NCI-H69 (cell line): ENCODE measurements at places on chromosomes 2 and 18.
A peak's percentile ranks its signal among the peaks of the same experiment; 100 is the strongest.

- no peak for DNase-seq
These were observed 742.6 kb upstream of the HS6ST1 start for GRCh38 chr2:129061069-129061768.

- no peak for DNase-seq
These were observed 147.8 kb downstream of the EXOC6B start for GRCh38 chr2:72678024-72678423.

- DNase-seq, result no peak
These were observed 144.4 kb downstream of the MGAT5 start for GRCh38 chr2:134398300-134398699.

GRCh38 chr2:47271054-47272000, 116.2 kb upstream of the STPG4 start:
- DNase-seq, result peak; percentile 77

DNA sequence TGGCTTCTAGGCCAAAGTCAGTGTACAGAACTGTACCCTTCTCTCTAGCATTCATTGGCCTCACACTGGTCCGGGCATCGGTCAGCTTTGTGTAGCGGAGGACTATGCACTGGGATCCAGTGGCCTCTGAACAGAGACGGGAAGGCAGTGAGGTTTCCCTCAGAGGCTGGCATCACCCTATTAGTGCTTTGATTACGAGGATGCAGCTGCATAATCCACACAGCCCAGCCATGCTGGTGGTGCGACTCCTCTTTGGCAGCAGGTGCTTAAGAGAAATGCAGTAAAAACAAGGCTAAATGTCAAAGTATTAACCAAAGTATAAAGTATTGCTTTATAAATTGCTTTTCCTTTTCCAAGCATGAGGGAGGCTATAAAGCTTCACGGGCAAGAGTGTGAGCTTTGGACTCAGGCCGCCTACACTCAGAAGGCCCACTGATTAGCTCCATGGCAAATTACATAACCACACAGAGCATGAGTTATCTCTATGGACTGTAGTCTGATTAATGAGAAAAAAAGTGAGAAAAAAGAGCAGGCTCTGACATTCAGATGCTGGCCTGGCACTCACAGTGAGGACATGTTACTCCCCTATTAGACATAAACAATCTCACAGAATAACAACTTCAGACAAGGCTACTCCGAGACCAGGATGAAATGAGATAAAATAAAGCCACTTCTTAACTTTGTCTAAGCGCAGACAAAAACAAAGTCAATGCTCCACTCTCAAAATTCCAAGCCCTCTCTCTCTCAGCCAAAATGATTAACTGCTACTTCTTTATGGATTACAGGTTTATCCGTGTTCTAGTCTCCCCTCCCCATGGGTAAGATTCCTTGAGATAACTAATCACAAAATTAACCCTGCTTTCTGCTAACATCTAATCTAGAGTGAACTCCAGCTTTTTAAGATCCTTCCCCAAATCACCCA, 6.4 kb upstream of the CRYGC start:
- DNase-seq, result no peak

DNA sequence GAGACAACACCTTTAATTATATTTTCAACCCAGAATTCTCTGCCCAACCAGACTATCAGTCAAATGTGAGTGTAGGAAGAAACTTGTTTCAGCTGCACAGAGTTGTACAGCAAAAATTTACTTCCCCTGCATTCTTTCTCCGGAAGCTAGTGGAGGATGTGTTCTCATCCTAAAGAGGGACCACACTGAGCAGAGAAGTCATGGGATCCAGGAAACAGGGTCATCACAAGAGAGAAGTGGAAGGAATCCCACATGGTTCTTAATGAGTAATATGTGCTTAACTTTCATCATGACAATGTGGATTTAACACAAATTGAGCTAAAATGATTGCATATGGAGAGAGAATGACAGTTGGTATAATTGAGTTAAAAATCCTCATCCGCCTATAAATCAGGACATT, 78.2 kb downstream of the INPP4A start:
- no peak for DNase-seq

- peak; percentile 43 for DNase-seq
These were observed 555.2 kb downstream of the DCDC2C start for GRCh38 chr2:4258563-4258962.

DNA sequence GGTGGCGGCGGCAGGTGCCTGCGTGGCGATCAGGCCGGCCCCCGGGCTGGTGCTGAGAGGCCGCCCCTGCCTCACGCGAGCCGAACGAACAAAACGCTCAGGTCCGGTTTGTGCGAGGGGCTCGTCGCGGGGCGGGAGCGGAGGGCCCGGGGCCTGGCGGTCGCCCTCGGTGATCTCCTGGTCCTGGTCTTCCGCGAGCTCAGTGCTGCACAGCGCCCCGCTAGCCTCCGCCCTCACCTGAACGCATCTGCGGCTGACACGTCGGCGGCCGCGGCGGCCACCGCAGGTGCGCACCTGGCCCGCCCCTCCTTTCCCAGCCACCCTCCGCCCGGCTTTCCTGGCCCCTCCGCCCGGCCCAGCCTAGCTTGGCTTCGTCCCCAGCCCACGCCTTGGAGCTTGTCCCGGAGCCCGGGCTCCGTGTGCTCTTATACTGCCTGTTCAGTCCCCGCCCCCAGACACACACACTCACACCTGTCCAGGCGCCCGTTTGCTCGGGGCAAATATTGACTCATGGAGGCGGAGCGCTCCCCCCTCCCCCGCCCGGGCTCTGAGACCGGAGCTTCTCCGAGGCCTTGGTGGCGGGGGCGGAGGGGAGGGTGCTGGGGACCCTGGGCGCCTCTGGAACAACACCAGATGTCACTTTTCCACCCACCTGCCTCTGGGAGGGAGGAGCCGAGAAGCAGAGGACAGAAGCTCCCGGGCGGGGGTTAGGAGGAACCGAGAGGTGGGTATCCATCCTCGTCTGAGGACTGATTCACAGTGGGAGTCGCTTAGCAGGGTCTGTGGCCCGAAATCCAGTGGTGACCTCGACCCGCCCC, 8.6 kb upstream of the CRYBA2 start:
- peak; percentile 98 for DNase-seq

DNA sequence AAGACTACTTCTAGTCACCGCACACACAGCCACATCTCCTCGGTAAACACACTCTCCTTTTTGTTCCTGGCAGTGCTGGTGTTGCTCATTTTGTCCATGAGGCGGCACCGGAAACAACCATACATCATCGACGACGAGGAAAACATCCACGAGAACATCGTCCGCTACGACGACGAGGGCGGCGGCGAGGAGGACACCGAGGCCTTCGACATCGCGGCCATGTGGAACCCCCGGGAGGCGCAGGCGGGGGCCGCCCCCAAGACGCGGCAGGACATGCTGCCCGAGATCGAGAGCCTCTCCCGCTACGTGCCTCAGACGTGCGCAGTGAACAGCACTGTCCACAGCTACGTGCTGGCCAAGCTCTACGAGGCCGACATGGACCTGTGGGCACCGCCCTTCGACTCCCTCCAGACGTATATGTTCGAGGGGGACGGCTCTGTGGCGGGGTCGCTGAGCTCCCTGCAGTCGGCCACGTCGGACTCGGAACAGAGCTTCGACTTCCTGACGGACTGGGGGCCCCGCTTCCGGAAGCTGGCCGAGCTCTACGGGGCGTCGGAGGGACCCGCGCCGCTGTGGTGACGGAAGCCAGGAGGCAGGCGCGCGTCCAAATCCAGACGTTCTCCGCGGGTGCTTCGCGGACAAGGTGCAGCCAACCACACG, 221.0 kb downstream of the CDH20 start:
- DNase-seq, result no peak

DNA sequence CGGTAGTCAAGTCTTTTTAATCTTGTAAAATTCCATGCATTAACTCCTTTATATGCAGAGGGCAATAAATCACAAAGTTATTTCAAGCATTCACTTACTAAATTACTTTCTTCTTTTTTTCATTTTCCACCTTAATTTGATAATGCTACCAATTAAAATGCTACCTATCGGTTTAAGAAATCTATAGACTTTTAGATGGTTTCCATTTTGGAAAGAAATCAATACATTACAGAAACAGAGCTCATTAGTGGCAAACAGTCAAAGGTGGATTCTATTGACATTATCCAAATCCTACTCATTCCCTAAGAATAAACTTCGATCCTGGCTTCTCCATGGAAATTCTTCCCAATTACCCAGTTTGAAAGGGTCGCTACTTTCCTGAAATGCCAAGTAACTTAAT, 176.5 kb downstream of the MREG start:
- no peak for DNase-seq

- DNase-seq, result no peak
These were observed 21.4 kb upstream of the STON1 start for GRCh38 chr2:48508461-48509124.

DNA sequence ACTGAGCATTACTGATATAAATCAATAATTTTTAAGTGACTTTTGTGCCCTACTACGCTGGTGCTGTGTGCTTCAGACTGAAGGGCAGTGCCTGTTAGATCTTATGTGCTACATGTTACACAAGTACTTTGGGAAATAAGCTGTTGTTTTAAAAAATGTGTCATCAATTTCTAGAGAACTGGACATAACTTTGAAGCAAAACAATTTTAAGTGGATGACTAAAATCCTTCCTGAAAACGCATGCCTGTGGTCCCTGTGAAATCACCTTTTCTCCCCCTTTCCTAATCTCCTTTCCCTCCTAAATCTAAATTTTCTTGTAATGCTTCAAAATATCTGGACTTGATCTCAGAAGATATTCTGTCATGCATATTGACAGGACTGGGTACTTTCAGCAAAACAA, 7.1 kb upstream of the IL1RL1 start:
- DNase-seq, result no peak

DNA sequence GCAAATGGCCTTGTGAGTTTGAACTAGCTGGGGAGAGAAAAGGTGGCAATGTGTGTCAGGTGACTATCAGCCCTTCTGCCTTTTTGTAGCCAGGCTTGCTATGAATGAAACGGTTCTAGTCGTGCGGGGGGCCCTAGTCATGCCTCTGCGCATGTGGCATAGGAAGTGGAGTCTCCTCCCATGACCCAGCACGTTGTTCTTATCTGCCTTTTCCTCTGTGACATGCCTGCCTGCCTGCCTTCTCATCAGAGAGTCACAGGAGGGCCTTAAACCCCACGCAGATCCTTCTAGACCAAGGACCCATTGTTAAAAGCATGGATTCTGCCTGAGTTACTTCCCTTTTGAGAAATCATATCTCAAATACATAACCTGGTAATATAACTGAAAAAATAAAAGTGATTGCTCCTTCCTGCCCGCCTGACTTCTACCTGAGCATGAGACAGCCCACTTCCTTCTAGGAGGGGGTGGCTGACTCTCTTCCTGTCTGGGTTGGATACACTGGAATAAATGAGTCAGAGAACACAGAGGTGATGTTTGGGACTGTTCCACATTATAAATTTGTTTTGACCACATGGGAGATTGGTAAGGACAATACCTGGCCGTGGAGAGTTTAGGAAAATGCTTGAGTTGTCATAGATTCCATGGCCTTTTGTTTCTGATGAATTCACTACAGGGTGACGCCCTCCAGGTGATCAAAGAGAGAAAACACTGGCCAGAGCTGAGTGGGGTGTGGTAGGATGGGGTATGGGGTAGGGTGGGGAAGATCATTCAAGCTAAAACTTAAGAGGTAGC, 49.8 kb downstream of the FBLN7 start:
- no peak for DNase-seq

DNA sequence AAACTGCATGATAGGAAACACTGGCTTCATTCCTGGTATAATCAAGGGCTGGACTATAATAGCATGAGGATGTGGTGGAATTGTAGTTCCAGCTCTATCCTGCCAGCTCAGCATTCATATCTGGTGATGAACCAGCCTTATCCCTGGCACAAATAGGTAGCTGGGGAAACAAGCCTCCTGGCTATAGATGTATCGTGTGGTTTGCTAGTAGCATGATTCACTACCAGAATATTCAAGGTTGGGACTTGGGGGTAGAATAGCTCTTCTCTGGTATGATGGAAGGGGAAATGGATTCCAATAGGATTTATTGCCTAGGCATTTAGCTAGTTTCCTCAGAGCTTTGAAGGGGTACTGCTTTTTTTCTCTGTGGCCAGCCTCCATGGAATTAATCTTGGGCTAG, 532.8 kb downstream of the FBXO15 start:
- no peak for DNase-seq

GRCh38 chr2:197937814-197938213, 133.4 kb downstream of the PLCL1 start:
- DNase-seq, result no peak

DNA sequence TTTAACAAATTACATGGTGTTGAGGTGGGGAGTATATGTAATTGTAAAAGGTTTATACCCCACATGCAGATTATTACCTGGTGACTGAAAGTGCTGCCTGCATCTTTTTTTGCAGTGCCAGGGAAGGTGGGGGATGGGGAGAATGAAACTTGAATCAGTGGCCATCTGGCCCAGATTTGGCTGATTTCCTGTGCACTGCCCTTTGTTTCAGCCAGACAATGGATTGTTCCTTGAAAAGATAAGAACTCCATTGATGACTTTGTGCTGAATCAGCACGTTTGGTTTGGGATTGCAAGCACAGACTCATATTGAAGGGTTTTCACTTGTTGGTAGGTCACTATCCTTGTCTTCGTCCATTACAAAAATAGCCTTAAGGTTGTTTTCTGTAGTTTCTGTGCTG, 20.9 kb downstream of the GREB1L start:
- peak; percentile 97 for DNase-seq

- no peak for DNase-seq
These were observed 62.5 kb upstream of the HPCAL1 start for GRCh38 chr2:10240161-10240681.

GRCh38 chr2:161990741-161991140, 83.3 kb downstream of the DPP4 start:
- no peak for DNase-seq

DNA sequence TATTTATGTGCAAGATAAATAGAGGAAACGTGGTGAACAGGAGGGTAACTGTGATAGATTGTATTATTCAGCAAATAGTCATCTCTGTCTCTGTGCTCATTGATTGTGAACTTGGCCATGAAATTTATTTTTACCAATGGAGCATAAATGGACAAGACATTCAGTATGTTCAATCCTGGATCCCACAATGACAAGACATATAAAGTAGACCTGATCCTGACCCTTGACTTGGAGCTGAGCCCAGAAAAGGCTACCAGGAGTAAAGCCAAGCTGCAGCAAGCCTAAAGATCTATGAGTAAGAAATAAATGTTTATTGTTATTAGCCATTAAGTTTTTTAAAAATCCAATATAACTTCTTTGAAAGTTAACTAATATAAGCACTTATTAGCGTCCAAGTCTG, 531.2 kb downstream of the PIK3C3 start:
- DNase-seq, result no peak

GRCh38 chr2:136281281-136282114, 163.5 kb upstream of the CXCR4 start:
- no peak for DNase-seq

DNA sequence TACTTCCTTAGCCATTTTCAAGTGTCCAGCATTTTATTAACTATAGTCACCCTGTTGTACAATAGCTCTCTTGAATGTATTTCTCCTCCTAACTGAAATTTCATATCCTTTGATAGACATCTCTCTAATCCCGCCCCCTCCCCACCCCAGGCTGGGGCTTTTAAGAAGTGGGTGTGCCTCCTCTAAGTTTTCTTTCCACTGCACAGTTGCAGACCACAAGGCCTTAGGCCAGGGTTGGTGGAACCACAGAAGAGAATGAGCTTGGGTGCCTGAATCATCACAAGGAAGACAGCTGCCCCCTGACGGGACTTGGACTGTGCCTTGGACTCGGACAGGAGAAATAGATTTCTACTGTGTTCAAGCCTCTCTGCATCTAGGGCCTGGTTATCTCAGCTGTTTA, 193.4 kb downstream of the HAUS1 start:
- DNase-seq, result no peak

GRCh38 chr2:239639421-239640185, 238.8 kb upstream of the HDAC4 start:
- peak; percentile 58 for DNase-seq
